ENCODE measurements at places on chromosomes 12 and 14.

GRCh38 chr12:22477894-22478287, 66.5 kb downstream of the C2CD5 start:
- DNase-seq: no peak

DNA sequence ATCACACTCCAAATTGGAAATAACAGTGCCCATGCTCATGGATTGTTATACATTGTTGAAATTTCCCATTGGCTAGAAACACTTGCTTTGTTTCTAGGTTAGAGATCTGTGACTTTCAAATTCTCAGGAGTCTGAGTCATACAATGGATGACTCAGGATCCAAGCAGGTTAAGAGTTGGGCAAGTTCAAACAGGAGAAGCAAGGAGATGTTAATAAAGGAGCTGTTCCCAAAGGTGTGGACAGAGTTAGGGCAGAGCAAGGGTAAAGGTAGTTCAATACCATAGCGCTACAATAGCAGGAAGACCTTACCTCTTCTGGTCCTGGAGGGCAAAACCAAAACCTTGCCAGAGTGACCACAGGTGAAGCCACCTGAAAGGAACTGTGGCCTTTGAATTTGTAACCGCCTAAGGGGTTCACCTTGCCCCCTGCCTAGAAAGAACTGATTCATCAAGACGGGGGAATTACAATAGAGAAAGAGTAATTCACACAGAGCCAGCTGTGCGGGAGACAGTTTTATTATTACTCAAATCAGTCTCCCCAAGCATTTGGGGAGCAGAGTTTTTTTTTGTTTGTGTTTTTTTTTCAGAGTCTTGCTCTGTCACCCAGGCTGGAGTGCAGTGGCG, 4.2 kb upstream of the AMN1 start:
- no peak for DNase-seq

DNA sequence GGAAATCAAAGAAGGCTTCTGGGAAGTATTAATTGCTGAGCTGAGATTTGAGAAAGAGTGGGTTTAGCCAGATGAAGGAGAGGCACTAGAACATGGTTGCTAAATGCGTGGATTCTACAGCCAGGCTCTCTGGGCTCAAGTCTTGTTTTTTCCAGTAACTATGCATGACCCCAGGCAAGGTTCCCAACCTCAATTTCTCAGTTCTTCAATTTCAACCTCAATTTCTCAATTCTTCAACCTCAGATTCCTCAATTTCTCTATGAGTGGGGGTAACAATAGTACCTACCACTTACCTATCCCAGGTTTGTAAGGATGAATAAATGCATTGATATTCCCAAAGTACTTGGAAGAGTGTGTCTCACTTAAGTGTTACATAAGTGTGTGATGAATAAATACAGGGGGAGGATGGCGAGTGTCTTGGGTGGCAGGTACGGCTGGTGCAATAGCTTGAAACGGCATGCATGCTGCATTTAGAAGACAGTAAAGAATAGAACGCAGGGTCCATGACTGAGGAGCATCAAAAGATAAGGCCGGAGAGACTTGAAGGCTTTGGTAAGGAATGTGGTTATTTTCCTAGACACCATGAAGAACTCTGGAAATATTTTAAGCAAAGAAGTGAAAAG, 149.1 kb upstream of the ATP2B1 start:
- no peak for DNase-seq

DNA sequence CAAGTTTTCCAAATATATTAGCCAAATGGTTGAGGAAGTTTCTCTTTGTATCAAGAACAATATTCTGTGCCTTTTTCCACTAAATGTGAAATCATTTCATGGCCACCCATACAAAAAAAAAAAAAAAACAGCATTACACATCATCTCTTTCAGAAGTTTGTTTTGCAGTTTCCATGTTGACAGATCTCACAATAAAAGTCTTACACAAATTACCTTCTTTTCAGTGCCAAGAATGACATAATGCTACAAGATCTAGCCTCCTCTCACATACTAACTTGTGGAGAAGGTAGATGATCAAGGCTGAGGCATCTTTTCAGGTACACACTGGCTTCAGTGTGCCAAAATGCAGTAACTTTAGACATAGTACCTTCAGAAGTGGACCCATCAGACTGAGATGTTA, 35.3 kb downstream of the PRKD1 start:
- no peak for DNase-seq

DNA sequence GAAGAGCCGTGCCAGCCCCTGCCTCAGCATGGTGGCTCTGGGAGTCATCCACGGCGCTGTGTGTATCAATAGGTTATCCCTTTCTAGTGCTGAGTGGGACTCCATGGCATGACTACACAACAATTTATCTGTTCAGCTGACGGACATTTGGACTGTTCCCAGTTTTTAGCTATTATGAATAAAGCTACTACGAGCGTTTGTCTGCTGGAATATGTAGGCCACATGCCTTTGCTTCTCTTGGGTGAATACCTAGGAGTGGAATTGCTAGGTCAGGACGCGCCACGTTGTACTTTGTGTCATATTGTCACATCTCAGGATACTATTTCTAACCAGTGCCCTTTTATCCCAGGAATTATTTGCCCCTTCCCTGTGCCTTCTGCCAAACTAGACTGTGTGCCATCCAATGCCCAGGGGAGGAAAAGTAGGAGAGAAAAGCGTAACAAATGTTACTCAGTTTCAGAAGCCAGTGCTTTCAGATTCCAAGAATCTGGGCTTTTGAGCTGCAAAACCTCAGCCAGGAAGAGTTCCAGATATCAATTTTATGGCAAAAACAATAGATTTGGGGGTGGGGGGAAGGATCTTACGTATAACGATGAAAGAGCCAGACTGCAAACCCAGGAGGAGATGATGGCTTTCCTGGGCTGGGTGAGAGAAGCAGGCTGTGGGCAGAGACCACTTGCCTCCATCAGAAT, 62.5 kb upstream of the NCOR2 start:
- DNase-seq: no peak
